ENCODE measurements at places on chromosomes 2 and 18.
A peak's percentile ranks its signal among the peaks of the same experiment; 100 is the strongest.

GRCh38 chr2:62783679-62784078, 78.2 kb downstream of the EHBP1 start:
- no peak for DNase-seq

GRCh38 chr2:50364511-50364910, 667.4 kb downstream of the NRXN1 start:
- DNase-seq = no peak

- DNase-seq = no peak
Observed at GRCh38 chr2:223647258-223647952, 45.2 kb upstream of the SCG2 start.

DNA sequence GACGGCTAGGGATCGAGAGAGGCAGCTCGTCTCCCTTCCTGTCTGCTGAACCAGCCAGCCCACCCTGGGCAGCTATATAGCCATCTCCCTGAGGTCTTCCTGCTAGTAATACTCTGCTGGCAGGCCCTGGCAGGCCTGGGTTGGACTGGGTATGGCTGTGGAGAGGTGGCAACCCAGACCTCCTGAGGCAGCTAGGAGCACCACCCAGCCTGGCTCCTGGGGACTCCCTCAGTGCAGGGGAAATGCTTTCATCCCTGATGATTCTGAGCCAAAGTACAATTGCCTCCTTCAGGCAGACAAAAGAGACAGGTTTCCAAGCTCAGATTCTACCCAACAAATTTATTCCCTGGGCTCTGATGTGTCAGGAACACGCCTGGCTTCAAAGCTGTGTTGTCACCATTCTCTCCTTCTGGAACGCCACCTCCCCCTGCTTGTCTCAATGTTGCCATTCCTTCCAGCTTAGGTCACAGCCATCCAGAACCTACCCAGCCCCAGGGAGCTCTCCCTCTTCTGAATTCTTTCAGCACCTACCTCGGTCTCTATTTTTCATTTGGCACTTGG, 4.7 kb upstream of the DNAJB2 start:
- peak; percentile 42 for DNase-seq

DNA sequence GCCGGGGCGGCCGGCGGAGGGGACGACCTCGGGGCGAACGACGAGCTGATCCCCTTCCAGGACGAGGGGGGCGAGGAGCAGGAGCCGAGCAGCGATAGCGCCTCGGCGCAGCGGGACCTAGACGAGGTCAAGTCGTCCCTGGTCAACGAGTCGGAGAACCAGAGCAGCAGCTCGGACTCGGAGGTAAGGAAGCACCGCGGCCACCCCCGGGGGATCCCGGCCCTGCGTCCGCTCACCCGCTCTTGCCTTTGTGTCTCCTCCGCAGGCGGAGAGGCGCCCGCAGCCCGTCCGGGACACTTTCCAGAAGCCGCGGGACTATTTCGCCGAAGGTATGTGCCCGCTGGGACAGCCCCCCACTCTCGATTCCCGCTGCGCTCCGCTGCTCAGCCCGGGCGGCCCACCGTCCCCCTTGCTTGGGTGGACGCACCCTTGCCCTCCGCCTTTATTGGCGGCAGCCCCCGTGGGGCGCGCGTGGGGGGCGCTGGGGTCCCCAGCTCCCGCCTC, 611 bp downstream of the TCF7L1 start:
- peak; percentile 75 for DNase-seq

GRCh38 chr2:242060212-242060835, 190.8 kb downstream of the RTP5 start:
- no peak for DNase-seq

GRCh38 chr2:109287838-109288237, 158.8 kb downstream of the SH3RF3 start:
- no peak for DNase-seq

- DNase-seq = no peak
Observed at GRCh38 chr2:37906131-37906530, 19.0 kb upstream of the RMDN2 start.

- no peak for DNase-seq
Observed at GRCh38 chr18:39886136-39886535, 2068.9 kb upstream of the PIK3C3 start.

GRCh38 chr2:48905696-48906095, 150.2 kb upstream of the LHCGR start:
- no peak for DNase-seq

DNA sequence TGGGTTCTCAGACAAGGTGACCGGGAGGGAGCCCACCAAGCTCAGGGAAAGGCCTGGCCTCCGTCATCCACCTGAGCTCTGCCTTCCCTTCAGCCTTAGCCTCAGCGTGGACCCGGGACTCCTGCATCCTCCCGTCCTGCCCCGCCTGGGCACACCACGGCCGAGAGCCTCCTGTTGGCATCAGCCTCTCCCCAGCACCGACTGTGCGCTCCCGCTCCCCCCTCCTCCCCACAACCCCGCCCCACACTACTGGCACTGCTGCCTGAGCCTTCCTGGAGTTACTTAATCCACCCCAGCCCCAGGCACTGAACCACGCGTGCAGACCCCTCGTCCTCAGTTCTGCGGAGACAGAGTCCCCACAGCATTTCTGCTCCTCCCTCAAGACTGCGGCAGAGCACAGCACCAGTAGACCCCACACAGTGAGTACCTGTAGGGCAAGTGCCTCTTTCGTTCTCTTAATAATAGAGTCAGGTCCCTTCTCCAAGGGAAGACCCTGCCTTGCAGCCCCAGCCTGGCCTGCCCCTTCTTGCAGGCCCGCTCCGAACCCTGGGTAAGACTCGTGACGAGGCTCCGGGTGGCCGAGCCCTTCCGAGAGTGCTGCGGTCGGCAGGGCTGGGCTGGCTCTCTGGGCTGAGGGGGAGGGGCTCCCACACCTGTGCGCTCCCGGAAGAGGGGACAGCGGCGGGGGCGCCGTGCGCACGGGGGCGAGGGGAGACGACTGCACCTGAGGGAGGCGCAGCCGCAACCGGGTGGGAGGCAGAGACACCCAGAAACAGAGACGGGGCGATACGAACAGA, at the start of gene AMER3:
AMER3 (plus strand) TSS at position 285 of the 797 bp plus-strand sequence. CDS start 6,533 bp downstream, outside the sequence.
- peak; percentile 74 for DNase-seq

DNA sequence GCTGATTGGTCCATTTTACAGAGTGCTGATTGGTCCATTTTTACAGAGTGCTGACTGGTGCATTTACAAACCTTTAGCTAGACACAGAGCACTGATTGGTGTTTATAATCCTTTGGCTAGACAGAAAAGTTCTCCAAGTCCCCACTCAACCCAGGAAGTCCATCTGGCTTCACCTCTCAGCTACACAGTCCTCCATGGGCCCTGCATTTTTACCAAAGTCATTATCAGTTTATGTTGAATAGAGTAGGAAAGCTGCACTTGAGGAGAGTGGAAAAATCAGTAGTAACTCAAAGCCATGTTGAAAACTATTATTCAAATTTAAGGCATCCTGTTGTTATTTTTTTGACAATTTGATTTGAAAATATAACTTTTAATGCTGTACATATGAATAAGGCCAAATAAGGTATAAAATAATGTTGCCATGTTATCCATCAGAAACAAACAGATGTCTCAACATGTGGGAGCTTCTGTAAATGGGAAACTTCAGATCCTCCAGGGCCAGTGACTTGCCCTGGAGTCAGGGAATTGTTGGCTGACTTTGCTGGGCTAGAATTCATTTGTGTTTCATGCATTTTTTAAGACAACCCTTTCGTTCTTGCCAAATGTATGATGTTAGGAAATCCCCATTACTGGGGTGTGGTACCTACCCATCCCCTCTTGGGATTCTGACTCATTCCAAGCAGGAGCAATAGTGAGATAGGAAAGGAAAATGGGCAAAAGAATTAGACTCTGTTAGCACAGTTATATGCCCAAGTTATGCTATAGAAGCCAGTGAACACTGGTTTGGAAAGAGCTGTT, 37.8 kb upstream of the CCDC195 start:
- no peak for DNase-seq

- DNase-seq = no peak
Observed at GRCh38 chr2:151032741-151033191, 228.9 kb downstream of the RBM43 start.

GRCh38 chr2:25421289-25421688, 79.6 kb upstream of the DNMT3A start:
- DNase-seq = no peak

DNA sequence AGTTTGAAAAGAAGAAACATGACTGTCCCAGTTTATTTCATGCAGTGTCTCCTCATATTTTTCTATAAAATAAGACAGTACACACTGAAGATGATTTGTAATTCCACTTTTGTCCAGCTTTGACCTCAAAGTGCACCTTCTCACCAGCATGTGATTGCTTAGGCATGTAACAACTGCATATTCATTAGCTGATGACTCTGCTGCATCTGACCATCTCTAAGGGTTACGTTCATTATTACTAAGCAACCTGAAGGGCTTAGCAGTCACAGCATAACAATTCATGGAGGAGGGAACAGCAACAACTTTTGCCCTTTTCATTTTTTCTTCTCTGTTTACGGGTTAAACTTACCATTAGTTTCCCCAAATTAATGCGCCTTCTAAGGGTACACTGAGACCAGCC, 330.6 kb upstream of the PIK3C3 start:
- no peak for DNase-seq

DNA sequence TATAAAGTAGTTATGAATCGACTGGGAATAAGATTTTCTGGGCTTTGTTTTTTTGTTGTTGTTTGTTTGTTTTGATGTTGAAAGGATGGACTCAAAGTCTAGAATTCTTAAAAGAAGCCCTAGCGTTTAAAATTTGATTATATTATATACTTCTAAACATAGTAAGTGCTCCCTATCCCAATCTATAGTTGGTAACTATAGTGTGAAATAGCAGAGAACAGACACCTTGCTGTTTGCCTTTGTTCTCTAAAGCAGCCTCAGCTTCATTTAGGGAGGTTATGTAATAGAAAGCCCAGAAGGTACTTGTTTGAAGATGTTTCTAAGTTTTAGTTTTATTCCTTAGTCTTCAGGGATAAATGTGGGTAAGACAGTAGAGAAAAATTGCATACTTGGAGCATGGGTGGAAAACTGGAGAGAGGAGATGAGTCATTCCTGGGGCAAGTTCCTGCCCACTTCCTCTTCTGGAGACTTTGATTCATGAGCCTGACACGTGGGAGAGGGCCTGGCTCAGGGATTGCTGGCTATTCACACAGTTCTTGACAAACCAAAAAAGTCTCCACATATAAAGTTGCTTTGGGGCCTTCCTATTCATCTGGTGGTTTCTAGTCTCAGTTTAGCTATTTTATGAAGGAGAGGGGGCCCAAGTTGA, 131.9 kb downstream of the MYO1B start:
- DNase-seq = no peak

- no peak for DNase-seq
Observed at GRCh38 chr2:96212339-96212738, 3.7 kb upstream of the STARD7 start.

GRCh38 chr2:235740821-235741220, 247.0 kb downstream of the AGAP1 start:
- DNase-seq = no peak

All from ecto neural progenitor cell (in vitro differentiated cells).